ENCODE measurements at places on chromosomes 4 and X.

DNA sequence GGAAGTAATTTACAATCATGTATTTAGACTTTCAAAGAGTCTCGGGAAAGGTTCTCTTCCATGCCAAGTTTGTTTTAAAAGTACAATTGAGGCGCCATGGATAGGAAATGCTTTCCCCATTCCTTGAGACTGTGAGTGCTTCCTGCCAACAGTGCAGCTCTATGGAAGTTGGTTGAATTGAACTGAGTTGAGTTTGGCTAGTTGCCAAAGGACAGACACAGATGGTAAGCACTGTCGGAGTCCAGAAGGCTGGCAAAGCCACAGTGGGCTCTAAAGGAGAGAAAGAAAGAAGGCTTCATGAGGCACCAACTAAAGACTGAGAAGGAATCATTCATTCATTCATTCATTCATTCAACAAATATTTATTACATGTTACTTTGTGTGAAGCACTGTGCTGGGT is 4.3 kb upstream of the KCNE5 start:
- DNase-seq: no peak

DNA sequence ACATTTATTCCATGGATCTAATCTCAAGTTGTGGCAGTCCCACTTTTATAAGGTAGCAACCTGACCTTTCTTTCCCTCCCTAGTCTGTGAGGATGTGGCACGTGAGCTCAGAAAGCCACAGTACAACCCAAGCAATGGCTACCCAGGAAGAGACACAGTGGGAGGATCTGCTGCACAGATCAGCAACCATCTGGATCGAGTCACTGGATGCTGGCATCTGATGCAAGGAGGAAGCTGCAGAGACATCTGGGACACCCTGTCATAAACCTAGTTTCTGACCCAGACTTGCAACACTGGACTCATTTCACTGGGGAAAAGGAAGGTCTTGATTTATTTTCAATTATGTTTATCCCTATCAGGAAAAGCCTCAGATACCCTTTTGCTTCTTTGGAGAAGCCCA is 327.1 kb downstream of the PAPSS1 start:
- DNase-seq: no peak

DNA sequence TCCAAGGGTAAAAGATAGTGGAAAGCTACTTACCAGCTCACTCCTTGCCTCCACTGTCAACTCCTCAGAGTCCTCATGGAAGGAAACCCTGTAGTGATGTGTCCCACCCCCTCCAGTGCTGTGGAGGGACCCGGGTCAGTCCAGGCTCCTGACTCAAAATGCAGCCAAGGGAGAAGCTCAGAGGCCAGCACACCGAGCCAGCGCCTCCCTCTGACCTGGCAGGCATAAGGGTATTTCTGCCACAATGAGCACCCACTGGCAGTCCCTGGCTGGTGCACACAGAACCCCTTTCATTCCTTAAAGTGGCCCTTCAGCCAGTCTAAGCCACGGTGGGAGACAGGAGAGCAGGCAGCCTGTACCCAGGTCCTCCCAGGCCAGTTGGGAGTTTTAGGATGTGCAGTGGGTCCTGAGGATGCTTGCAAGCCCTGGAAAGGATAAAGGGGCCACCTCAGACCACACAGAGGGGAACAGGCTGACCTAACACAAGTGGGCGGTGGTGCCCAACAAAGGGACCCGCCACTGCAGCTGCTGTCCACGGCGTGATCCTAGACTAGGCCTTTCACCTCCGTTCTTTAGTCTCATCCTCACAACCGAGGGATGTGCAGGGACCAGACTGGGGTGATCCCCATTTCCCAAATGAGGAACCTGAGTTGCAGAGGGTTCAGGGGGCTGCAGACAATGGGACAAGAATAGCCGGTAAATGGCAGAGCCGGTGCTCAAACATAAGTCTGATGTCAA is 5.7 kb downstream of the JAKMIP1 start:
- DNase-seq: no peak

DNA sequence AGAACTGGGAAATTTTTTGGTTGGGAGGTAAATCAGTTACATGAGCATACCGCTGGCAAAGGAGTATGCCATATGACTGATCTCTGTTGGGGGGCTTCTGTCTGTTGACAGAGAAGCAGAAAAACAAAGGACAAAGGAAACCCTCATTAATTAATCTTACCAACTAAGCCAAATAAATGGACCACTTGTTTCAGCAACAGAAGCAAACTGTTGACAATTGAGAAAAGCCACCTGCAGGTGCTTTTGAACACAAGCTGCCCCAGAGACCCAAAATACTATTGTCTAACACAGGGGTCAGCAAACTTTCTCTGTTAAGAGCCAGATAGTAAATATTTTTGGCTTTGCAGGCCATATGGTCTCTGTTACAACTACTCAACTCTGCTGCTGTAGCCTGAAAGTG is 7.0 kb upstream of the FRYL start:
- no peak for DNase-seq

GRCh38 chrX:75989806-75990590 is 182.9 kb upstream of the PBDC1 start:
- no peak for DNase-seq

- no peak for DNase-seq
Measured at GRCh38 chr4:42302348-42302747, 94.9 kb upstream of the SHISA3 start.

DNA sequence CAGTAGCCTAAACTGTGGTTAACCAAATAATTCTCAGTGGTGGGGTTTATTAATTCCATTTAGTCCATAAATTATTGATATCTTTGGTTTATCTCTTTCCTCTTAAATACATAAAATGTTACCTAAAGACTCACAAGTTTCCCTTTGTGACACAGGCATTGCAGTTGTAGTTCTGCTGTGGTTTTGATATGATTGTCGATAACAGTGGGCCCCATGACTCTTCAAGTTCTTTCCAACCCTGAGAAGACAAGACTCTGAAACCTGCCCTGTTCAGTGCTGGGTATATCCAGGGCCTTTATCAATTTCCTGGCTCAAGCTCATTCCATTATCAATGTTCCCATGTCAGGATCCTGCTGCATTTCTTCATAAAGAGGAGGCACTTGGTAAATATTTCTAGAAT is 117.9 kb upstream of the TBC1D9 start:
- DNase-seq: no peak

DNA sequence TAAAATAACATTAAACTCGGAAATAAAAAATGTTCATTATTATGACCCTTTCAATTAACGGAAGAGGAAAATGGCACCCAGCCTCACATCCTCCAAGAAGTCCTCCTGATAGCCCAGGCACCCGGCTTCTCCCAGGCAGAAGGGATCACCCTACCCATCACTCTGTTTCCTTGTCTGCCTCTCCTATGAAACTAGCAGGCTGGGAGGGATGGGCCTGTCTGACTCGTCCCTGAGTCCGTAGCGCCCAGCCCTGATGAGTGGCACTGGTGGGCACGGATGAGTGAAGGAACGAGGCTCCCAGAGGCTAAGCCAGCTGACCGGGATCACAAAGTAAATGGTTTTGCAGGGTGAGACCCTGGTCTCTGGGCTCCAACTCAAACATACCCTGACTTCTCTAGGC is 28.6 kb upstream of the KIAA0232 start:
- no peak for DNase-seq

DNA sequence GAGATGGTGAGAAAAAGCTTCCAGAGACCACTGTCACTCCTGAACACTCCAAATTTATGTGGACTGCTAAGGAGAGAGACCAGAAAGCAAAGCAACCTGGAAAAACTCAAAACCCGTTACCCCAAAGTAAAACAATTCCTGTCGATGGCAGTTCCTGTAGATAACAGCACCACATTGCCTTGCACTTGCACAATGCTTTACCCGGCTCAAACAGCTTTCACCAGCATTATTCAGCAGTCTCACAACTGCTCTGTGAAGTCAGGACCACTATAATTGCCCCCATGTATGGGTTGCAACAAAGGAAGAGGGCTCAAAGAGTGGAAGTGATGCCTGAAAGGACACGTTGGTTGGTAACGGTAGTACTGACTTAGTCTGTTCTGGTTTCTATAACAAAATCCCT is 234.8 kb downstream of the BCOR start:
- DNase-seq: no peak

GRCh38 chr4:24394041-24394440 is 190.3 kb downstream of the DHX15 start:
- no peak for DNase-seq

DNA sequence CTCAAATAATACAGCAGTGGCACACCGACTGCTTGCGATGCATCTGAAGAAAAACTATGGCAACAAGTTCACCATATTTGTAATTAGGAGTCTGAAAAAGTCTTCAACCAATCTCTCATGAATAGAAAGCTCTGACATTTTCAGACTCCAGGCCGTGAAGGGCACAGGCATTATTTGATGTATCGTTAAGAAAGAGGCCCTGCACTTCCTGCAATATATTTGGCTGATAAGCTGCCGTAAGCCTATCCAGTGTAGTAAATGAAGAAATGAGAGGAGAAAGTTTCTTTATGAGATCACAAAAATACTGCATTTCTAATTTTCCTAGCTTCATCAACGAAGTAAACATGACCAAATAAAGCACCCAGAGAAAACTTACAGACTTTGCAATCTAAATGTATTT is 613.8 kb upstream of the TECRL start:
- no peak for DNase-seq

DNA sequence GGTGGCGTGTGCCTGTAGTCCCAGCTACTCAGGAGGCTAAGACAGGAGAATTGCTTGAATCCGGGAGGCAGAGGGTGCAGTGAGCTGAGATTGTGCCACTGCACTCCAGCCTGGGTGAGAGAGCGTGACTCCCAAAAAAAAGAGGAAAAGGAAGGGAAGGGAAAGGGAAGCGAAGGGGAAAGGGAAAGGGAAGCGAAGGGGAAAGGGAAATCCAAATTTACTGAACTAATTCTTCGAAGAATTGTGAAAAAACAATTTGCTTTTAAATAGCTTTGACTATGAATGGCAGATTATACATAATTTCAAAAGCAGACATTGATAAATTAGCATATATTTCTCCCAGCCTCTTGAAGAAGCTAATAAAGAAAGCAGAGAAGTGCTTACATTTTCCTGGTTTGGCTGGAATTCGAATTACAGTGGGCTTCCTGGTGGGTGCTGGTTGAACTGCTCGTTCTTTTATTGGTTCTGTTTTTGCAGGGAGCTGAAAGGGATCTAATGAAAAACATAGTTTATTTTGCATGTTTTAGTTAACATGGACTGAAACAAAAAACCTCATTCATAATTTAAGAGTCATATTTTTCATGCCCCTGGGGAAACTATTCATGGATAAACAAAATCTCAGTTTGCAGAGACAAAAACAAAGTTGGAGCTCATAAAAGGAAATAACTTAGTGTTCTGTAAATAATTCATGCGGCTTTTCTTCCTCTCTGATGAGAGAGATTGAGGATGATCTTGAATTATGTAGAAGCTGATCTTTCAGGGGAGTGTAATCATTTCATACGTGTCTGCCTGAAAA is 66.0 kb downstream of the RPS3A start:
- DNase-seq: no peak

DNA sequence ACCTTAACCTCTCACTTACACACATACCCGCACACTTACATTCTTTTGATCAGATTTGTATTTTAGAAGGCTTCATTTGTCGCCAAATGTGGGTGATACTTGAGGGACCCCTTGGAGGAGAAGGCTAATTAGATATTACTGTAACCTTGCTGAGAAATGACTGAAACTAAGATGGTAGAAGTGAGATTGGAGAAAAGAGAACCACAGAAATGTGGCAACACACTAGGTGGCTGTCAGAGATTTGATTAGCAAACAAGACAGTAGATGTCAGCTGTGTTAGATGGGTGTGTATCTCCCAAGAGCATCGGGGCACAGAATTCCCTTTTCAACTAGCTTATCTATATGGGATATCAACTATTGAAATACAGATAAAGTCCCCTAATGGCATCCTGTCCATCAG is 149.3 kb upstream of the FABP2 start:
- no peak for DNase-seq

DNA sequence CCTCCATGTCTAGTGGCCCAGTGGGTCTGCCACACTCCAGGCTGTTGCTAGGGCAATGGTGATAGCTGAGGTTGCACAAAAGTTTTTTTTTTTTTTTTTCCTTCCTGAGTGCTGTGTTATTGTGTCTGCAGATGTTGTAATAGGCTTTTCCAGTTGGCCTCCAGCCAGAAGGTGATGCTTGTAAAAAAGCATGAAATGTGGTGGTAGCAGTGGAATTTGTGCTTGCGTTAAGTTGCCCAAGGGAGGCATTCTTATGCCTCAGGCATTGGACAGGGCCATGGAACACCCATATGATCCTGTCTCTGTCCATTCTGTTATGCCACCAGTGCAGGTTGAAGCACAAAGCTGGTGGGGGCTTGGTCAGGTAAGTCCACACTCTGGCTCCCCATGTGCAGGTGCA is 660.5 kb upstream of the SPANXN1 start:
- DNase-seq: no peak

GRCh38 chr4:144903953-144904711 is 193.9 kb downstream of the ANAPC10 start:
- no peak for DNase-seq

DNA sequence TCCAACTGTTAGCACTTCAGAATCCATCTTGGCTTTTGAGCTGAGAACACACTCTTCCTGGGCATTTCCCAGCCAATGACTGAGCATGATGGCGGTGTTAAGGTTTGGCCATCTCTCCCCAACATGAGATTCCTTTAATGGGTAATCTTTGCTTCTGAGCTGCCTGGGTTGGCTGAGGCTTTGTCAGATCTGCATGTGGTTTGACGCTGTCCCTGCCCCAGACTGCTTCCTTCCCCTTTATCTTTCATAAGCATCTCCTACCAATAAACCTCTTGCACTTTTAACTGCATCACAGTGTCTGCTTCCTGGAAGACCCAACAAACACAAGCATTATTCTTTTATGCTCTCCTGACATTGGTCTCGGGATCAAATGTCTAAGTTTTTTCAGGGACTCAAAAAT is 31.5 kb upstream of the DIPK2B start:
- no peak for DNase-seq

DNA sequence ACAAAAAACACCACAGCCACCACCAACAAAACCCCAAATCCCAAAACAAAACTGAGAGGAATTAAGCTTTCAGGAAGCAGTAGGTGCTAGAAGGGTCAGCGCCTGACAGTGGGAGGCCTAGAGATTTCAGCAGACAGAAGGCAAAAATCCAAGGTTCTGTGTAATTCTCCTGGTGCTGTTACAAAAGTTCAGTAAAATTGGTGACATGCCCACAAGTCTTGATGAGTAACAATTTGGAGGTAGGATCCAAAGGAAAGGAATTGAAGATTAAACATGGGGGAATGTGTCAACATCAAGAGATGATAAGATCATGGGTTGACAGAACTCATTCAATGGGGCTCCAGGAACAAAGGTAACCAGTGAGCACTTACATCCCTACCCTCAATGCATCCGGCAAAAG is 653.8 kb upstream of the CPEB2 start:
- no peak for DNase-seq

DNA sequence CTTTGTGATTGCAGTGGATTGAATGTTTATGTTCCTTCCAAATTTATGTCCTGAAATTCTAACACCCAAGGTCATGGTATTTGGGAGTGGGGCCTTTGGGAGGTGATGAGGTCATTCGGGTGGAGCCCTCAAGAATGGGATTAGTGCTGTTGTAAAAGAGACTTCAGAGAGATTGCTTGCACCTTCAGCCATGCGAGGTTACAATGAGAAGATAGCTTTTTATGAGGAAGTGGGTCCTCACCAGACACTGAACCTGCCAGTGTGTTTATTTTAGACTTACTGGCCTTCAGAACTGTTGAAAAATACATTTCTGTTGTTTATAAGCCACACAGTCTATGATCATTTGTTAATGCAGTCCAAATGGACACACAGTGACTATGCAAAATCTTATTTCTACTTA is 161.0 kb upstream of the GPRIN3 start:
- DNase-seq: no peak
